ENCODE measurements at places on chromosomes 2 and 18.
A peak's percentile ranks its signal among the peaks of the same experiment; 100 is the strongest.

- no peak for DNase-seq
Measured at GRCh38 chr2:27442920-27443282, 720 bp downstream of the KRTCAP3 start.

DNA sequence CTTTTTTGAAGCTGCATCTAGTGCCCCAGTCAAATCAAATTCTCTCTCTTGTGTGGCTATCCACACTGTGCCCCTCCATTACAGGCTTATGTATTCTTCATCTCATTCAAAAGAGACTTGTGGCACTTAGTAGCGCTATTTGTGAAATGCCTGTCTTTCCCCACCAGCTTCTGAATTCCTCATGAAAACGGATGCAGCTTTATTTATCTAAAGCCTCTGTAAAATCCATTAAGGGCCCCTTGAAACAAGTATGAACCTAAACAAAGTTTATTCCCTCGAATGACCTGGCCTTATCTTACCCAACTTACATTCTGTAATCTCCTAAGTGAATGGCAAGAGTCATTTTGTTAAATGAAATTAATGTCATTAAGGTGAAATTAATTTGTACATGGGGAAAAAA is 417.4 kb upstream of the PIK3C3 start:
- no peak for DNase-seq

DNA sequence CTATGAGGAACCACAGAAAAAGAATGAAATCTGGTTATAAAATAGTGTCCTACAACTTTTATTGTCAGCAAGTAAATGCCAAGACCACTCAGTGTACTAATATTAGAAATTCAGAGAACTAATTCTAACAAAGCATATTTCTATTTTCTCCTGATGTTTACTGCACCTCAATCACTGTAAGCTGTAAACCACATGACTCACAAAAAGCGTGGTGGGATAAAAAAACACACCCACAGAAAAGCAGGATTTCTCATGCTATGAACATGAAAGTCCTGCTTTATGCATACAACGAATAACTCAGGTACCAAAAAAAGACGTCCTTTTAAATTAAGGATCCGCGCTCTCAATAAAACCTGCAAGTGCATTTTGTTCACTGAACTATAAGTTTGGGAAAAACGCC is 797 bp downstream of the TXNL4A start:
- no peak for DNase-seq

- DNase-seq = no peak
Measured at GRCh38 chr18:46299465-46300008, 195.4 kb downstream of the HAUS1 start.

- no peak for DNase-seq
Measured at GRCh38 chr2:202541137-202541536, 93.6 kb upstream of the FAM117B start.

DNA sequence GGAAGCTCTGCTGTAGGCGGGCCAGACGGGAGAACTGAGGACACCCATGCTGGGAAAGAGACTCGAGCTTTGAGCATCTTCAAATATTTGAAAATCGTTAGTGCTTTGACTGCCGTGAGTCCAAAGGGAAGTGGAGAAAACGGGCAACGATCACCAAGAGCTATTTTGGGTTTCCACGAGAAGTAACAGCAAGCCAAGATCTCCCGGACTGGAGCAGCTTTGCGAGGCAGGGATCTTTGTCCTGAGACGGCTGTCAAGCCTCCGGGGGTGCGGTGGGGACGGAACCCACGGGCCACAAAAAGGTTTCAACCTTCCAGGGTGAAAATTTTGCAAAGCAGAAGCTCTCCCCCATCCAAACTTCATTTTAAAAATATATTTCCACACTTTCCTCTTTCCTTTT is 195.8 kb downstream of the NDUFA10 start:
- no peak for DNase-seq

GRCh38 chr18:71036783-71037182 is 747.9 kb downstream of the SOCS6 start:
- DNase-seq = peak; percentile 20

DNA sequence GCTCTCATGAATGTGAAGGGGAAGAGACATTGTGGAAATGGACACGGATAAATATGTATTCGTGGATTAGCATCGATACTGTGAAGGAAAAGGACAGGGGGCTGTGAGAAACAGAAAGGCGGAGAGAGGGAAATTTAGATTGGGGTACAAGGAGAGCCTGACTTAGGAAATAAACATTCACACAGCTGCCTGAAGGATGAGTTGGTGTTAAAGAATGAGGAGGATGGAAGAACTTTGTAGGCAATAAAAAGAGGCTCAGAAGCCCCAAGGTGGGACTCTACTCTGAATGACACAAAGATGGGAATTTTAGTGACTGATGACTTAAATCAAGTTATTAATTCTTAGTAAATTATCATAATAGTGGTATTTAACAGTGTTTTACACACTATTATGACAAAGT is 10.1 kb downstream of the MYO1B start:
- DNase-seq = peak; percentile 30

- peak; percentile 58 for DNase-seq
Measured at GRCh38 chr18:25827961-25828561, 262.4 kb downstream of the SS18 start.

GRCh38 chr2:160460333-160460731 is 33.3 kb downstream of the RBMS1 start:
- no peak for DNase-seq

DNA sequence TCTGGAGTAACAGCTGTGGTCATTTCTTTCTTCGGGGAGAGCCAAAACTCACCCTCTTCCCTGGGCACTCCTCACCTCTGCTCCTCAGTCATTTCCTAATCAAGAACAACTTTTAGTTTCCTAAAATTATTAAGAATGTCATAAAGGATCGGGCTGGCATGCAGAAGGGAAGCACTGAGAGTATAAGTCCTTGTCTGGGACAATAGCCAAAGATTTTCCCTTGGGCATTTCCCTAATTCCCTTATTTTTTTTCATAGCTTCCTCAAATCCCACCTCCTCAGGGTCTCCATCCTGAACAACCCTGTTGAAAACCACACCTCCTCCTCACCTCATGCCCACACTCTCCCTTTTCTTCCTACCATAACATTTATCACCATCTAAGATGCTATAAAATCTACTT is 115.0 kb downstream of the MREG start:
- no peak for DNase-seq

Measured in fibroblast of skin of abdomen (primary cell).